ENCODE measurements at places on chromosomes 5 and 9.

GRCh38 chr5:117759849-117760499 lies 1185.4 kb upstream of the SEMA6A start:
- no peak for DNase-seq

DNA sequence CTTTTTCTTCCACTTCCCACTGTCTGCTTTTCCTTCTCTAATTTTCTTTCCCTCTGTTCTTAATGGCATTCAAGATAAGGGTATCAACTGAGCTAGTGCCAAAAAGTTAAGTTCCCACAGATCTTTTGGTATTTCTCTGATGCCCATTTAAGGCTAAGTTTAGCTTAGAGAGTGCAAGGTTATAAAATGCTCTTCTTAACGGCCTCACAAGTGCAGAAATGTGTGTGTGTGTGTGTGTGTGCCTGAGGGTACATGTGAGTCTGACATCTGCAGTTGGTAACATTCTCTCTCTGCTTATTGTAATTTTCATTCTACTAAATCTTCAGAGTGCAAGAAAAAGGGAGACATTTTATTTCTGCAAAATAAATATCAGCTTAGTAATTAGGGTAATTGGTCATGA lies 24.2 kb downstream of the FBN2 start:
- no peak for DNase-seq

GRCh38 chr5:160021831-160022446 lies 13.0 kb downstream of the TTC1 start:
- peak; percentile 42 for DNase-seq

- DNase-seq: no peak
Measured at GRCh38 chr5:159817262-159818029, 98.8 kb upstream of the ADRA1B start.

- DNase-seq: no peak
Measured at GRCh38 chr5:1465117-1465516, 19.9 kb upstream of the SLC6A3 start.

DNA sequence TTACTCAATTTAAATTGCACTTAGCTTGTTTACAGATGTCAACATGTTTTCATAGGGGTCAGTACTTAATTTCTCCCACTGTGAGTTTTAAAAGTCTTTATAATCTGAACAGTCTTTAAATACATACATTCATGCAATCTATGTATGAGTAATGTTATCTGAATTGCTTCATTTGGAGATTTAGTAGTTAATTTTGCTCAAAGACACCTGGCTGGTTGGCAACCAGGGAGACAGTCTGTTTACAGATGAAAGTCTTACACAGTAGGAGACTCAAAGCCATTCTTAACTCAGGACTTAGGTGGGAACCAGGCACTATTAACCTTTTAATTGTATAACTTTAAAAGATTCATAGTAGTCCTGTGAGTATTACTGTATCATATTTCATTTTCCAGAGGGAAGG lies 29.3 kb downstream of the DAB2 start:
- DNase-seq: no peak

- no peak for DNase-seq
Measured at GRCh38 chr9:123679330-123679987, 250.5 kb downstream of the DENND1A start.

Data from stimulated activated effector memory CD8-positive, alpha-beta T cell treated with anti-CD3 and anti-CD28 coated beads, Interleukin-12 subunit alpha, Interleukin-12 subunit beta, amount 100 ng/mL, for 72 hours (primary cell).